ENCODE measurements at places on chromosomes 12 and 14.

DNA sequence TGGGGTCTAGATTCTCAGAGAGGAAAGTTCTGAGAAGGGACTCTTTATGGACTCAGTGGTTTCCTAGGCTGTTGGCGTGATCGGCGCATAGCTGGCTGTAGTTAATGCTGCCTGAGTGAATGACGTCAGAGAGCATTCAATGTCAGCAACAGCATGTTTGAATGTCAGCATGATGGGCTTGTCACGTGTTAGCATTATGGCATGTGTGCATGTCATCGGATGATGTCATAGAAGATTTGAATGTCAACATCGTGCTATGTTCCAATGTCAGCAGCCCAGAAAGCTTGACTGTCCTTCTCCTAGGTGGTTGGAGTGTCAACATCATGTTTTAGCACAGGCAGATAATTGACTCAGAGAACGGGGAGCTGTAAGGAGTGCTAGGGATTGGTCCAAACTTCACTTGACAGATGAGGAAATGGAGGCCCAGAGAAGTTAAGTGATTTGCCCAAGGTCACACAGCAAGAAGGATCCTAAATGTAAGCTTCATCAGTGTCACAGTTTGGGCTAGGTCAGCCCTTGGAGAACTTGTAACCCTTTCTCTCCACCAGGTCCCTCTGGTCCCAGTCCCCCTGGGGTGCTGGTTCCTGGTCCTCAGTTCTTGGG is 45.5 kb downstream of the MVK start:
- no peak for DNase-seq

DNA sequence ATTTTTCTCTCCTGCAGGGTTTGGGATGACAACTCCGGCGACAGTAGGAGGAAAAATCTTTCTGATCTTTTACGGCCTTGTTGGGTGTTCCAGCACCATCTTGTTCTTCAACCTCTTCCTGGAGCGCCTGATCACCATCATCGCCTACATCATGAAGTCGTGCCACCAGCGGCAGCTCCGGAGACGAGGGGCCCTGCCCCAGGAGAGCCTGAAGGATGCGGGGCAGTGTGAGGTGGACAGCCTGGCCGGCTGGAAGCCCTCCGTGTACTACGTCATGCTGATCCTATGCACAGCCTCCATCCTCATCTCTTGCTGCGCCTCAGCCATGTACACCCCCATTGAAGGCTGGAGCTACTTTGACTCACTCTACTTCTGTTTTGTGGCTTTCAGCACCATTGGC is 72.3 kb upstream of the PSMC1 start:
- no peak for DNase-seq

DNA sequence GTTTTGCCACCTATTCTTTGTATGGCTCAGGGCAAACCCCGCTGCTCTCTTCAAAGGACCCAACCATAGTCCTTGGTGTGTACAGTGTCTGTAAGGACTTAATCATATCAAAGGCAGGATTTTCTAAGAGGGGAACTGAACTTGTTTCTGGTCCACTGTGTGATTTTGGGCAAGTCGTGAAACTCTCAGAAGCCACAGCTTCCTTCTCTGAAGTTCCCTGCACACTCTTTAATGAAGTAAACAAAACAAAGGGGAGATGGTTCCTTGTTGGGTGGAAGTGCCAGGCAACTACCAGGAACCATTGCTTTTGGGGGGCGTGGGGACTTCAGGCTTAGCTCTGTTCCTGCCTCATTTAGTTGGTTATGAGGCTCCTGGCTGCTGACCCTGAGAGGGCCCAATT is 152.4 kb downstream of the VRK1 start:
- no peak for DNase-seq

GRCh38 chr14:74459976-74460375 is 33.1 kb downstream of the NPC2 start:
- no peak for DNase-seq

DNA sequence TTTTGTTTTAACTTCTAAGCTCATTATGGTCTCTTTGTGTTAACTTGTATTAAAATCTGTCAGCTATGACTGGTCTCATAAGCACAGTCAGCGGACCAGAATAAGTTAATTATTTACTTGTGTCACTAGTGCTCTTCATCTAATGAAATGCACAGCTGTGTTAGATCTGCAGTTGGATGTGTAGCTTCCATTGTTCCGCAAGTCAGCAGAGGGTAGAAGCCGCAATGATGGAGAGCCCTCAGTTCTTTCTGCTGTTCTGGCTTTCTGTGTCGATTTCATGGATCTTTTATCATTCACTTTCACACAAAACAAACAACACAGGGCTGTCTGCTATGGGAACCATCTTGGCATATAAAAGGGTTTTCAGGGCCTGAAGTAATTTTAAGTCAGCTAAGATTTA is 89.3 kb upstream of the RFX4 start:
- DNase-seq = no peak

GRCh38 chr12:13243516-13244070 is 47.1 kb downstream of the EMP1 start:
- DNase-seq = no peak

DNA sequence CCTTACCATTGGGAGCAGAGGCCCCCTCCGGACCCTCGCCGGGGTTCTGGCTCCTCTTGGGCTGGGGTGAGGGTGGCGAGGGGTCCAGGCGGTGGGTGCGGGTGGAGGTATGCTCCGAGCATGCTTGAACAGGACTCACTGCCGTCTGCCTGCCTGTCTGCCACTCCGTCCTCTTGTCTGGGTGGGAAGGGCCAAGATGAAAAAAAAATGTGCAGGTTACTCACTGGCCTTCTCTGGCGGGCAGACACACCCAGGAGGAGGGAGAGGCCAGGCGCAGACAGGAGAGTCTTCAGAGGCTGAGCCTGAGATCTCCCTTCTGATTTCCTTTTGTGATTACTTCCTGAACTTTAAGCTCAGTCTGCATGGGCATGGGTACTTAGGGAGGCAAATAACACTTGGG is 76.1 kb downstream of the STON2 start:
- DNase-seq = no peak

- no peak for DNase-seq
These were observed 22.6 kb downstream of the GPHB5 start for GRCh38 chr14:63296060-63296563.

GRCh38 chr12:49767333-49767732 is 26.0 kb downstream of the TMBIM6 start:
- DNase-seq = no peak

DNA sequence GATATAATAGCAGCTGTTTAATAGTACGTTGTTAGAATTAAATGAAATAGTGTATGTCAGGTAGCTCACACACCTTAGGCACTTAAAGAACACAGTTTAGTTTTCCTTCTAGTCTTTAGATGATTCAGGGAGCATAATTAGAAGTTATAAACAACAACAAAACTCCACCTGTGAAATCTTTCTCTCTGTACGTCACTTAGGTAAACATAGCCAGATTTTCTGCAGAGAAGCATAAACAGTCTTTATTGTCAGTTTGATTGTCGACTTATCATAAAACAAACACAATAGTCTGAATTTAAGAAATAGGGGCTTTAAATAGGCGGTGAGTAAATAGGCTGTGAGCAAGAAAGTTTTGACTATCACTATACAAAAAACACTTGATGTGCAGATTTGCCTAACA is 84.6 kb upstream of the PKP2 start:
- DNase-seq = no peak

DNA sequence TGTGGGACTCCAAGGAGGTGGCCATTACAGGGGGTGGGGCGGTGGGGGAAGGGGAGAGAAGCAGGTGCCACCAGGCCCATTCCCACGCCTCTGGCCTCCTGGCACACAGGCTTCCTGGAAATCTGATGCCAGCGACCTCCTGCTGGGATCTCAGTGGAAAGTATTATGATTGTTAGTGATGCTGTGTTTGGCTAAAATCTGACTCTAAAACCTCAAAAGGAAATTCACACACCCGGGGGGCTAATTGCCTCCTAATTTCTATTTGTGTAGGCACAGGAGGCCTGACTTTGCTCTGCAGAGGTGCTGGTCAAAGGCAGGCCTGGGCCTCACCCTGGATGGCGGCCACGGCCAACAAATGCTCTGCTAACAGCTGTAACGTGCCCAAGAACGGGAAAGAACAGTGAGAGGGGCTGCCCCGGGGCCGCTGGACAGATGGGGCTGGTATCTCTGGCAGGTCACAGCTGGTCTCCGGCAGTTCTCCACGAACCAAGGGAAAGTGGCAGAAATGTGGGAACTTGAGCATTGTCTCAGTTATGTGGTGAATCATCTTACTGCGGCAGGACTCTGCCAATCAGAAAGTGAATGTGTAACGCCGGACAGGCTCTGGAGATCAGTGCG is 14.3 kb downstream of the FAM181A start:
- DNase-seq = no peak

- peak; percentile 11 for DNase-seq
These were observed 49.1 kb upstream of the RNU6-8 start for GRCh38 chr14:32252030-32252670.

GRCh38 chr12:106048676-106049075 is 90.1 kb downstream of the NUAK1 start:
- no peak for DNase-seq

GRCh38 chr12:21547437-21547836 is 21.3 kb downstream of the SPX start:
- no peak for DNase-seq

GRCh38 chr12:19430988-19431387 is 8.3 kb upstream of the AEBP2 start:
- no peak for DNase-seq

DNA sequence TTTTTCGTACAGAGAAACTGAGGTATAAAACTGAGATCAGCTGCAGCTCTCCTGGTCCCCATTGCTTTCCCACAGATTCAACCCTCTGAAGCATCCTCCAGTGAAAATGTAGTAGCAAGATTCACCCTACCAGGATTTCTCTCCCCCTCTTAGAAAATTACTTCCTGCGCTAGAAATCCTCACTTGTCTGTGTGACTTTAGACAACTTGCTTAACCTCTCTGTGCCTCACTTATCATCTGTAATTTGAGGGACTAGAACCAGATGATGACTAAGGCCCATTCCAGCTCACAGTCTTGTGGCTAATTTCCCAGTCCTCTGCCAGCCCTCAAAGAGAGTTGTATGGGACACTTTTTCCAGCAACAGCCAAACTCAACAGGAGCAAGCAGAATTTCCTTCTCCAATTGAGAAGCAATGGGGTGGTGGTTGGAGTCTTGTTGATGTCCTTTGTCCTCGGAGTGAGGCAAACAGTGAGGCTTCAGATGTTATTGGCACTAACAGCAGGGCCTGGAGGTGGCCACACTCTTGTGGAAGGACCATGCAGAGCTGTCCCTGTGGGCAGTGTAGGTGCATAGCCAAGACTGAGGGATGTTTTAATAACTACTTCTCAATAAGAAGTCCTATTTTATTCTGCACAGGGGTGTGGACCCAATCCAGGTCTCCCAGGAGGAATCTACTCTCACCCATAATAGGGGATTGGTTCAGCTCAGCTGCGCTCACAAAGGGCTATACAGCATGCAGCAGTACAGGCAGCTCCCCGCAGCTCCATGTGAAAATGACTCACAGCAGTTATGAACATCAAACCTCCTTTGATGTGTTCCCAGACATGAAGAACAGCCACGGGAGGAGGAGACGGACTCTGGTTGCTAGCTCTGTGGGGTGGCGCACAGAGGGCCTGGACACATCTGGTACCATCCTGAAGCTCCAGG is 200.1 kb downstream of the DAD1 start:
- no peak for DNase-seq

- DNase-seq = no peak
These were observed 551.4 kb downstream of the PRKD1 start for GRCh38 chr14:29376237-29376636.

Data from activated gamma-delta T cell treated with anti-CD3 and anti-CD28 coated beads, Interleukin-2, amount 50 U/mL, for 16 hours (primary cell).